ENCODE measurements at places on chromosomes 13 and 19. TPM values are rescaled to one million over a fixed set of nuclear protein-coding genes. Genes with fewer than 3 reads are reported as not detected.

Gene SCGB2B2
- total RNA-seq = 1.1 TPM

Gene PRDX2
- total RNA-seq = 381 TPM

Gene SPART
- 90.7 TPM for total RNA-seq

Gene RAB3A
- 6.7 TPM for total RNA-seq

Gene TLE6
- total RNA-seq = 6.9 TPM

Gene RNF225
- 1.3 TPM for total RNA-seq

Gene RASGRP4
- 1.1 TPM for total RNA-seq

Gene MPV17L2
- 8.2 TPM for total RNA-seq

Gene CEACAM20
- total RNA-seq = not detected

Gene ATP4A
- 0.22 TPM for total RNA-seq

DNA sequence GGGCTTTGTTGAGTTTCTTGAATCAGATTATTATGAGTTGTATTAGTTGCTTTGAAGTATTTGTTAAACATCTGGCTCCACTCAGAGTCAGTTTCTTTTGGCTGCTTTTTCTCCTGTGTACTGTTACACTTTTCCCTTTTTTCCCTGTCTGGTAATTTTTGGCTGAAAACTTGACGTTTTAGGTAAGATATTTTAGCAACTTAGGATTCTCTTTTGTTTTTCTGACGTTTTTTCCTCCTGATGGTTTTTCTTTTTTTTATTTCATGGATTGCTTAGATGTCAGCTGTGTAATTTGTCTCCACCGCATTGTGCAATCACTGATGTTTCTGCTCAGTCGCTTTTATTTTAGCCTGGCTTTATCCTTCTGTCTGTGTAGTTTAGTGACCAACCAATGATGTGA, 20.7 kb downstream of the RFC3 start:
- no peak for DNase-seq

DNA sequence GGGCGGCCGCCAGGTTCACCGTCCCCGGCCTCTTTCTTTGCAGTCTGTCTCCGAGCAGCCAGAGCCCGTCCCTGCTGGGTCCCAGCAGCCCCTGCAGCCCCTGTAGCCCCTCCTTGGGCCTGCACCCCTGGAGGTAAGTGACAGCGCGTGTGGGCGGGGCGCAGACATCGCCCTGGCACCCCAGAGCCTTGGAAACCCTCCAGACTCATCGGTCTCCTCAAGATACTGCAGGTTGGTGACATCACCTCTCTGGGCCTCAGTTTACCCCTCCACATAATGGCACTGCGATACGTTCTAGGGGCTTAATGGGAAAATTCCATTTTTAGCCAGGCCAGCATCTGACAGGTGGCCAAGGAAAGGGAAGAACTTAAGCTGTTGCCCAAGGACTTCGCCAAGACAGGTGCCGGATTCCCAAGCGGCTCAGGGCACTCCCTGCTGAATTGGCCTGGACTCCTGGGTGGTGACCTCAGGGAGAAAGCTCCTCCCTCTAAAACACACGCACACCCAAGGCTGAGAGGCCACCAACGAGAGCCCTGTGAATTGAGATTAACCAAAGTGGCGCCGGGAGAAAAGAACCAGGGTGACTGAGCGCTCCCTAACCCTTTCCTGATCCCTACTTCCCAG, 13.1 kb downstream of the MAST3 start:
- DNase-seq = no peak

GRCh38 chr13:74413482-74413881, 279.3 kb upstream of the KLF12 start:
- no peak for DNase-seq

- no peak for DNase-seq
These were observed 134.1 kb downstream of the KATNAL1 start for GRCh38 chr13:30173303-30173610.

DNA sequence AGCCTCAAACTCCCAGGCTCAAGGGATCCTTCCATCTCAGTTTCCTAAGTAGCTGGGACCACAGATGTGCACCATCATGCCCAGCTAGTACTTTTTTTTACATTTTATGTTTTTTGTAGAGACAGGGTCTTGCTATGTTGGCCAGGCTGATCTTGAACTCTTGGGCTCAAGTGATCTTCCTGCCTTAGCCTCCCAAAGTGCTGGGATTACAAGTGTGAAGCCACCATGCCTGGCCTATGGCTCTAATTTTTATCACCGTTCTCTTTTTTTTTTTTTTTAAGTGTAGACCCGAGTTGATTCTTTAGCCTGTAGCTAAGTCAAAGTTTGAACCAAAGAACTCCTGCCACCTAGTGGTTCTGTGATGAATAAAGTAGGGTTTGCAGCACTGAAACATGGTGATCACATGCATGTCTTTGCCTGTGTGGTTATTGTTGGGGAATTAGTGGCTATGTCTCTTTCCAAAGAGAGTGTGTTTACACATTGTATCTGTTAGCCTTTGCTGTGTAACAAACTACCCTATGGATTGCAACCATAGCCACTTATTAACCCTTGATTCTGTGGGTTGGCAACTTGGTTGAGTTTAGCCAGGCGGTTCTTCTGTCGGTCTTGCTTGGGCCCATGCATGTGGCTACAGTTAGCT, 11.6 kb downstream of the NFILZ start:
- no peak for DNase-seq

- DNase-seq = no peak
These were observed 134.2 kb downstream of the MTUS2 start for GRCh38 chr13:28954419-28954725.

- DNase-seq = no peak
These were observed 7.5 kb downstream of the MCF2L start for GRCh38 chr13:112976526-112976925.

GRCh38 chr13:22569811-22570210, 611.0 kb upstream of the SGCG start:
- no peak for DNase-seq

GRCh38 chr19:50272263-50272897, 56.8 kb downstream of the KCNC3 start:
- no peak for DNase-seq

GRCh38 chr19:3145909-3146676, 10.3 kb downstream of the GNA15 start:
- DNase-seq = no peak

DNA sequence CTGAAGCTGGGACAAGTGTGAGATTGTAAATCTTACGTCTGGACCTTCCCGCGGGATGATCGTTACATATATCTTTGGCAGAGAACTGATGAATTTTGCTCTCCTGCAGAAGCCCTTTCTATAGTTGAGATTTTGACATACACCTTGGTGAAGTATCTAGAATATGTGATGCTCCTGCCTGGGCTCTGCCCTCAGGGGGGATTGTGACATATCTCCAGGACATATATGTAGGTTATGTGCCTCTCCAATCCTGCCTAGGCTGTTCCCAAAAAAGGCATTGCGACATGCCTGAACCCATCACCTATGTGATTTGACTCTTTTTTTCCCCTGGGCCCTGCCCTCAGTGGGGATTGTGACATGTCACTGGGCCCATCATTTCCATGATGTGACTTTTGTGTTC, 76.6 kb downstream of the ZNF208 start:
- DNase-seq = no peak

- no peak for DNase-seq
These were observed 24.9 kb downstream of the NFILZ start for GRCh38 chr19:8655340-8655709.

DNA sequence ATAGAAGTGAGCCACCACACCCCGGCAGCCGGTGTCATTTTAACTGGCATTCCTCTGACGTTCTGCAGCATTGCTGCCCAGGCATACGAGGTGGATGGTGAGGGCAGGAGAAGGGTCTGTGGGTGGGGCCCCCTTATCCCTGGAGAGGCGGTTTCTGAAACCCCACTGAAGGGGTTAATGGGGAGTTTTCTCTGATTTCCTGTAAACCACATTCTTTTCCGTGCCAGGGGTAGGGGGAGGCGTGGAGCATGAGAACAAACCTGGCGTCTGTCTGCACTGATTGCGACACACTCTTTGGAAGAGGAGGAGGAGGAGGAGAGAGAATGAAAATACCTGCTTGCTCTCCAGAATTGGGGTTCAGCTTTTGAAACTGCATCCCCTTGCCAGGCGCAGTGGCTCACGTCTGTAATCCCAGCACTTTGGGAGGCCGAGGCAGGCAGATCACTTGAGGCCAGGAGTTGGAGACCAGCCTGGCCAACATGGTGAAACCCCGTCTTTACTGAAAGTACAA, 2.7 kb upstream of the C3 start:
- DNase-seq = no peak

DNA sequence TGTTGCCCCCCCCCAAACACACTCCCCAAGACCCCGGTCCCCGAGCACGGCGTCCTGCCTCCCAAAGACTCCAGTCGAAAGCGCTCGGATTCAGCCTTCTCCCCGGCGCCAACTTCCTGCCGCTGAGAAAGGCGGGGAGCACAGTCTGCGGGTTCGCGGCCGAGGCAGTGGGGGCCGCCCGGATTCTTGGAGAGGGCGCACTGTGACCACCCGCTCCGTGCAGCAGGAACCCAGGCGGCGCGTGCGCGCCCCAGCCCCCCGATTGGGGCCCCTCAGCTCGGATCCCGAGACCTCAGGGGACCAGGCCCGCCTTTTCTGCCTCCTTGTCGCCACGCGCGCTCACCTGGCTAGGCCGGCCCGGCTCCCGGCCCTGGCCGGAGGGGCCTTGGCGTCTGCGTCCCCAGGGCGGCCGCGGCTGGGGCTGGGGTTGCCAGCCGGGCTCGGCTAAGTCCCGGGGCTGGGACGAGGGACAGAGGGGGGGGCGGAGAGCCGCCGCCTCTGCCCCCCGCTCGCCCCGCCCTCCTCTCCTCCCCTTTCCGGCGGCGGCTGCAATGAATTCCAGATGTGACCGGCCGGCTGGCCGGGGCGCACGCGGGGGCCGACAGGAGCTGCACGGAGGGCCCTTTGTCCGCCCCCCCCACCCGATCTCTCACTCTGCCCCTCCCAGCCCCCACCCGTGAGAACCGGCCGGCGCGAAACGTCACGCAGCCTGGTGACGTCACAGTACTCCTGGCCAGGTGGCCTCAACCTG, at the start of gene S1PR2:
Gene S1PR2, minus strand, starts transcription at position 471 of the 751 bp plus-strand sequence. CDS start 6,426 bp downstream, outside the sequence.
- peak; percentile 75 for DNase-seq

DNA sequence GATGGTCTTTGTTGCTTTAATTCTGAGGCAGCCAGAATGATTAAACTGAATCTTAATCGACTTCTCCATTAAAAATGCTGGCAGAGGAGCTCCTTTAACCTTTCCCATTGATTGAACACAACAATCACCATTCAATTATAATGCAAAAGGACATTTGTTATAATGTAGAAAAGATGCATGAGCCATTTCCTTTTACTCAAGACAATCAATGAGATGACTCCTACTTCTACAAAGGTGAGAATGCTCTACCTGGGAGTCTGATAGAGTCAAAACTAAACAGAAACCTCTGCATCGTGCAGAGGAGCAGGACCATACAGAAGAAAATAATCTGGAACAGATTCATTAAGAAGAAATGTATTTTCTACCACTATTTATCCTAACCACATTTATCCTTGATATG, 253.6 kb upstream of the DACH1 start:
- no peak for DNase-seq

GRCh38 chr13:62997038-62997599, 1581.5 kb upstream of the PCDH20 start:
- no peak for DNase-seq

GRCh38 chr13:53238261-53238660, 209.6 kb downstream of the OLFM4 start:
- DNase-seq = peak; percentile 39

DNA sequence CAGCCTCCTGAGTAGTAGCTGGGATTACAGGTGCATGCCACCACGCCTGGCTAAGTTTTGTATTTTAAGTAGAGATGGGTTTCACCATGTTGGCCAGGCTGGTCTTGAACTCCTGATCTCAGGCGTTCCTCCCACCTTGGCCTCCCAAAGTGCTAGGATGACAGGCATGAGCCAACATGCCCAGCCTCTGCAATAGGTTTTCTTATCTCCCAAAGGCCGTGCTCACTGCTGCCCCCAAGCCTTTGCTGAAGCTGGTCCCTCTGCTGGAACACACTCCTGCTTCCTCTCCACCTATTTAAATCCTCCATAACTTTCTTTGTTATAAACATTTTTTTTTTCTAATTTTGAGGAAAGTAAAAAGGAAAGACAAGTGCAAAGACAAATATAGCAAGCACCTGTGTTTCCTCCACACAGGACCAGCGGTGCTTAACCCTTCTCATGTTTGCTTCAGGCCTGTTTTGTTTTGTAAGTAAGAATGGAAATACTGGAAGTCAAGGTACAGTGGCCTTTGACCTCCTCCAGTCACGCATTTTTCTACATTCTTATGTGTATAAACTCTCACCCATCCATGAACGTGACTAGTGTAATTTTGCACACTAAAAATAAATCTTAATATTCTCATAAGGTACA, 14.5 kb upstream of the TNFAIP8L1 start:
- no peak for DNase-seq
